Sigmoid colon (tissue), 7 donors: ENCODE measurements at places on chromosomes 1 and 21. TPM values are rescaled to one million over a fixed set of nuclear protein-coding genes. Genes with fewer than 3 reads are reported as not detected.

GNG4 gene
- polyA plus RNA-seq, result 5.2 TPM

AADACL4 gene
- not detected for polyA plus RNA-seq

GRCh38 chr1:223343692-223344091 is 20.3 kb downstream of the SUSD4 start:
- no peak for DNase-seq

DNA sequence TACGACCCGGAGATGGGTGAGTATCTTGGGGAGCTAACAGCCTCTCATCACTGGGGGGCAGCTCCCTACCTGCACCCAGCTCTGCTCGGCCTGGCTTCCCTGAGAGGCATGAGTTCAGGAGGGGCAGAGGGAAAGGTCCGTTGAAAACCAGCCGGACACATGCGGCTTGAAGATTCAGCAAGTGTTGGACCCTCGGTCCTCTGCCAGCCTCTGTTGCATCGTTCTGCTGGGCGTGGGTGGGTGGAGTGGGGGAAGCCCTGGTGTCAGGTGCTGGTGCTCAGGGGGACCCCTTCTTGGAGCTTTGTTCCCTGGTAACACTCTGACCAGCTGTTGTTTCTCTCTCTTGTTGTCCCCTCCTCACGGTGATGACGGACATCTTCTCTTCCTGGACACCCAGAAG is 20.9 kb downstream of the PSEN2 start:
- no peak for DNase-seq

DNA sequence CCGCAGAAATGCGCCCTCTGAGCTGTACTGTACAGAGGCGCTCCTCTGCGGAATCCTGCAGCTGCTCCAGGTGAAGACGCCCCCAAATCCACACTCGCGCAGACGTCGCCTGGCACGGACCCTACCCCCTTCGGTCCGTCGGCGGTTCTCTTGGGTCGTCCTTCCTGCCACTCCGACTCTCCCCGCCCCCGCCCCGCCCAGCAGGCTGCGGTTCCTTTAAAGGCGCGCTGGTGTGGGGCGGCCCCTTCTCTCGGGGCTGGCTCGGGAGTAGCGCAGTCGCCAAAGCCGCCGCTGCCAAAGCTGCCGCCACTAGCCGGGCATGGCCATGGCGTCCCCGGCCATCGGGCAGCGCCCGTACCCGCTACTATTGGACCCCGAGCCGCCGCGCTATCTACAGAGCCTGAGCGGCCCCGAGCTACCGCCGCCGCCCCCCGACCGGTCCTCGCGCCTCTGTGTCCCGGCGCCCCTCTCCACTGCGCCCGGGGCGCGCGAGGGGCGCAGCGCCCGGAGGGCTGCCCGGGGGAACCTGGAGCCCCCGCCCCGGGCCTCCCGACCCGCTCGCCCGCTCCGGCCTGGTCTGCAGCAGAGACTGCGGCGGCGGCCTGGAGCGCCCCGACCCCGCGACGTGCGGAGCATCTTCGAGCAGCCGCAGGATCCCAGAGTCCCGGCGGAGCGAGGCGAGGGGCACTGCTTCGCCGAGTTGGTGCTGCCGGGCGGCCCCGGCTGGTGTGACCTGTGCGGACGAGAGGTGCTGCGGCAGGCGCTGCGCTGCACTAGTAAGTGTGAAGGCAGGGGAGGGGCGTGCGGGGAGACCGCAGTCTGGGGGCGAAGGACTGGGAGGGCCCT is at the start of gene RASSF5:
Gene RASSF5 (plus strand): TSS at position 248 of the 846 bp plus-strand sequence. CDS start 72 bp downstream, at position 320.
- DNase-seq, result peak; percentile 90

GRCh38 chr1:27601771-27602461 is 2.0 kb downstream of the AHDC1 start:
- DNase-seq, result no peak
